Right lung (tissue), 10 donors: ENCODE measurements at places on chromosomes 2 and 18.

- DNase-seq, result no peak
Measured at GRCh38 chr2:226943862-226944620, 108.2 kb downstream of the RHBDD1 start.

DNA sequence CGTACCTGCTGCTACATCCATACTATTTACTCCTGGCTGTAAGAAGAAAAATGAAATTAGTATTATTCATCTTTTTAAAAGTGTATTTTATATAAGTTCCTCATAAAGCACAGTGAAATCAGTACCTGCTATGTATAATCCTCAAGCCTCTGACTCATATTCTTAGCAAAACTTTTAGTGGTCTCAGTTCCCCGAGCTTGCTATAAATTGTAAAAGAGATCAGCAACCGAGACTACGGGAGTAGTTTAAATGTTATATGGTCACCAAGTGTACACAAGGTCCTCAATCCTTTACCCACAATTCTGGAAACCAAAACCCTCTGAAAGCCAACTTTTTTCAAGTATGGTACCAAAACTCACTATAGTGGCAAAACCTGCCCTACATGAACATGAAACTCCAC lies 24.2 kb downstream of the PRPF40A start:
- DNase-seq, result no peak

GRCh38 chr2:180324182-180324581 lies 317.1 kb upstream of the CWC22 start:
- no peak for DNase-seq

GRCh38 chr2:39247512-39248043 lies 3.8 kb upstream of the CDKL4 start:
- DNase-seq, result no peak

DNA sequence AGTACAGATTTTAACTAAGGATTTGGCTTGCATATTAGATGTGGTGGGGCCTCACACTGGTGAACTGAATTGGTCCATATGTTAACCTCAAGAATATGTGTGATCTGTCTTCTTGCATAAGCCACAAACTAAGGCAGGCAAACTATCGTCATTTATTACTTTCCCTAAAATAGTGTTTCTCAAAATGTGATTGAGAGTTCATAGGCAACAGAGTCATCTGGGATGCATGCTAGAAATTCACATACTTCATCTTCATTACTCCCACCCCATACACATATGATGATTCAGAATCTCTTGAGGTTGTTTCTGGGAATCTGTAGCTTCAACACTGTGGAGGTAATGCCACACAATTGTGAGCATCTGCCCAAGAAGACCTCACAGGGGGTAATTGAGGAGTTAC lies 822.8 kb upstream of the CDH2 start:
- DNase-seq, result no peak

DNA sequence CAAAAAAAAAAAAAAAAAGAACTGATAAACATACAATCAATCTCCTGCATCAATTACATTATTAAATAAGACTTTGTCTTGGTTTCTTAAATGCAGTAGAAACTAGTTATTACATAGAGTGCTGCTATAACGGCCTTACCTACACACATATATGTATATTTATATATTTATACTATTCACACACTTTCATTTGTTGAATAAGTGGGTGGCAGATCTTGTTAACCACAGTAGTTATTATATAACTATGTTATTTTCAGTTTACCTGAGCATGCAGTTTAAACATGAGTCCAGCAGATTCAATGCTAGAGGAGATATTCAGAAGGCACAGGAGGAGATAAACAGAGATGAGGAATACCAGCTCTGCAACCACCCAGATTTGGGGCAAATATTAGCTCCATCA lies 81.5 kb upstream of the CD226 start:
- DNase-seq, result no peak

- DNase-seq, result no peak
Measured at GRCh38 chr2:113709022-113709421, 47.4 kb downstream of the SLC35F5 start.

DNA sequence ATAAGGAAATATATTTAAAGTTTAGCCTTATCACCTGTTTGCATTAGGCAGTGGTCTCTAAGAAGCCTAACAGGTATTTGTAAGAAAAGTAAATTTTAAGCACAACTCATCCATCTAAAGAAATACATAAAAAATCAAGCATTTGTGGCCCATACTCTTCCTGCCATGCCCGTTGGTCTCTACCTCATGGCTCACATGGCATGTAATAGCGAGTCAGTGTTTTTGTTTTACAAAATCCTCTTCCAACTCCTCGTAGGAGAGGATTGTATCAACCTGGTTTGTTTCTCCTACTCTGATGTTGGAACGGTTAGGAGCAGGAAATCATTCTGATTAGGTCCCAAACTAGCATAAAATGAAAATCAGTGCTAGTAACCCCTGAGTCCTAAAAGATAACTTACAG lies 91.8 kb downstream of the FMNL2 start:
- DNase-seq, result no peak

DNA sequence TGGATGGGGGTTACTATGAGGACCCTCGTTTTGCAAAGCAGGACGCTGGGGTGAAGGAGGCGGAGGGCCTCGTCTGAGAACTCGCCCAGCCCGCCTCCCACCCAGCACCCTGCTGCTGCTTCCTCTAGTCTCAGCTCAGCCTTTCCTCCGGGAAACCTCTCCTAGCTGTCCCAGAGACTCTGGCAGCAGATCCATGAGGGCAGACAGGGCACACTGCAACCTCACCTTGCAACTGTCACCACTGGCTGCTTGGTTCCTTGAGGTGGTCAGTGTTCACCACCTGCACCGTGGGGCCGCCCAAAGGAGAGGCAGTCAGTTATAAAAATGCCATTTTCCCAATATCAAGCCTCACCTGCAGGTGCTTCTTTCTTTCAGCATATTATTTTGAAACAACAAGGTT lies 45.6 kb downstream of the PARD6G start:
- no peak for DNase-seq

GRCh38 chr18:76881744-76882143 lies 59.4 kb downstream of the ZNF236 start:
- DNase-seq, result no peak

DNA sequence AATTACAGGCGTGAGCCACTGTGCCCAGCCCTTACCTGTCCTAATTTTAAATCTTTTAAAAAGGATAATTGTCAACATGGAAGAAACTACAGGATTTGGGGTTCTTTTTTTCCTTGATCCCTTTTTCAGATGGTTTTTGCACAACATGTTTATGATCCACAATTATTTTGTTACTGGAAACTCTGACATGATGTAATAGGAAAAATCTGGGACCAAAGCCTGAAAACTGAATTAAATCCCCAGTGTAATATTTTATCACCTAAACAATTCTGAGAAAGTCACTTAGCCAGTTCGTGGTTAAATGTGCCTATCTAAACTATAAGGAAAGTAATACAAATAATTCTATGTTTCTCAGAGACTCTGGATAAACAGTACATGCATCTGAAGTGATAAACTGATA lies 1649.7 kb downstream of the LRP1B start:
- DNase-seq, result no peak

DNA sequence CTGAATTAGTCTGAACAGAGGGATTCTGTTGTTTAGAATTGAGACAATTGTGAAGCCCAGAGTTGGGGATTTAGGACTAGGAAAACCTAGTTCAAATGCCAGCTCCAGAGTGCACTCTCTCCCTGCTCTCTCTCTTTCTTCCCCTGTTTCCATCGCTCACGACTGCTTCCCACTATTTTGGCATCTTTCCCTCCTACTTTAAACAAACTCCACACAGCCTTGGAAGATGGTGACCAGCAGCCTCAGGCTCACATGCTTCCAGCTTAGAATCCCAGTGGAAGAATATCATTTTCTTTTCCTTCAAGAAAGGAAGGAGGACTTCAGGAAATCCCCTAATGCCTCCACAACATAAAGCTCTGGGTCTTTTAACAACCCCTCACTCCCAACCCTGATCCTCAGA lies 6.1 kb upstream of the DNMT3A start:
- no peak for DNase-seq

DNA sequence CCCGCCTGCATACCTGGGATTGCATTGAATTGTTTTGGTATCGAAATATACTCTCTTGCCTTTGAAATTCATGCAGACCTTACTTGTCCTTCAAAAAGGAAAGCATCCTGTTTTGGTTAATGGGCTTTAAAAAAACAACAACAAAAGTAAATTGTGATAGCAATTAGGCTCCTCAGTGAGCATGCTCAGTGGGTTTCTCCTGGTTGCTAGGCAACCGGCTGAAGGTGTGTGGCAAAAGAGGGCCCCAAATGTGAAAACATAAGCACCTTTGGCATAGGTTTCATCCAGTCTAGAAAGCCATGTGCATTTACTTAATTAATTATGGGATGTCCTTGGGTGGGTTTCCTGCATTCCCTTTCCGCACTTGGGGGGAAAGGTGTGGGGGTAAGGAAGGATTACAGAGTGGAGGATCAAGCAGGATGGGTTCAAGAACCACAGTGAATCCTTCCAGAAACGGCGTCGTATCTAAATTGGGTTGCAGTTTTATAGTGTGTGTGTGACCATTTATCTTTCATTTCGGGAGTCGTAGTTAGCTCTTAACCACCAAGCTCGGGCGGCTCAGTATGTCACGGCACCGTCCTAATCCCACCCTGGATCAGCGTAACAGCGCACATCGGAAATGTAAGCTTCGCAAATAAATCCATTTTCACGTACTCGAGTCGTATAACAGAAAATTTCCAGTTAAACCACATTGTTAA lies 274.9 kb upstream of the TCF4 start:
- no peak for DNase-seq

DNA sequence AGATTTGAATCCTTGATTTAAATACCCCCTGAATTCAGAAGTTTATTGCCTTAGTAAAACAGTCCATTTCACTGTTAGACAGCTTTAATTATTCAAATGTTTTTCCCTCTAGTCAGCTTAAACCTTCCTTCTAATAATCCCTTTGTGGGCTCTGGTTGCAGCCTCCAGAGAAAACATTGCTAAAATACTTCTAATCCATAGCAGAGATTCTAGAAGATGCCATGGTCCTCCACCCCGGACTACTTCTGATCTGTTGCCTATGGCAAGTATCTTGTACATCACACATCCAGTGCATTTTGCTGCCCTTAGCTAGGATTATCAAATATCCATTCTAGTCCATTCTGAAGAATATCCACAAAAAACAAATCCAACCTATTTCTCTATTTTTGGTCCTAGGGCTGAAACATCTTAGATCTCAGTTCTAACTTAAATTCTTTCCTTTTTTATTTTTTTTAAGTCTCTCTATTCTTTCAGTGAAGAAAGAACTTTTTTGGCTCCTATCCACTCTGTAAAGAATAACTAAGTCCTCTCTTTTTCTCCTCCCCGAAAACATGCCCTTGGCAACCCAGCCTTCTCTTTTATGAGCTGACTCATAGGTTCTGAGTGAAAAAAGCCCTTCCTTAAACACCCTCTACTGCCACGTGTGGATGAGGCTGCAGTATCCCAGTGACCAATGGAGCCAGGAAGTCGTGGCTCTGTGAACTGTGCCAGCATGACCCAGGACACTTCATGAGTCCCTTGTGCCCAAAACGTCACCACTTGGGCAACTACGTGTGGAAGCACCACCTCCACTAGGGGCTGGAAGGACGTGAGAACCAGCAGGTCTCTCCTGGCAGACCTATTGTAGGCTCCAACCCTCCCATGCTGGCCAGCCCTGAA lies 349.8 kb downstream of the TNS1 start:
- no peak for DNase-seq

- DNase-seq, result no peak
Measured at GRCh38 chr2:160423126-160423525, 70.5 kb downstream of the RBMS1 start.

- DNase-seq, result no peak
Measured at GRCh38 chr2:11701751-11702301, 31.8 kb upstream of the NTSR2 start.

DNA sequence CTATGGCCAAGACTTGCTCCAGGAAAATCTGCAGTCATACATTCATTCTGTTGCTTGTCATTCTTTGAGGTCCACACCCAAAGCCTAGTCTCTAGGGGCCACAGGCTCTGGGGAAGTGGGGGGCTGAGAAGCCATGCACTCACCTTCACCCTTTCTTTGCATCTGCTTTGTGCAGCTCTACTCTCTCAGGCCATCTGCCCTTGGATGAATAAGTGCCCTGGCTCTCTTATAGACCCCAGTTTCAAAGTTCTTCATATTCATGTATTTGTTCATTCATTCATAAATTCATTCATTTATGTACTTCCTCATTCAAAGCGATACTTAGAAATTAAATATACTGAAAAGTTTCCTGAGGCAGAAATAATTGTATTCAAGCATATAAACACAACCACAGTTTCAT lies 130.3 kb upstream of the FAM98A start:
- no peak for DNase-seq

- no peak for DNase-seq
Measured at GRCh38 chr2:162210385-162210784, 32.9 kb downstream of the FAP start.

DNA sequence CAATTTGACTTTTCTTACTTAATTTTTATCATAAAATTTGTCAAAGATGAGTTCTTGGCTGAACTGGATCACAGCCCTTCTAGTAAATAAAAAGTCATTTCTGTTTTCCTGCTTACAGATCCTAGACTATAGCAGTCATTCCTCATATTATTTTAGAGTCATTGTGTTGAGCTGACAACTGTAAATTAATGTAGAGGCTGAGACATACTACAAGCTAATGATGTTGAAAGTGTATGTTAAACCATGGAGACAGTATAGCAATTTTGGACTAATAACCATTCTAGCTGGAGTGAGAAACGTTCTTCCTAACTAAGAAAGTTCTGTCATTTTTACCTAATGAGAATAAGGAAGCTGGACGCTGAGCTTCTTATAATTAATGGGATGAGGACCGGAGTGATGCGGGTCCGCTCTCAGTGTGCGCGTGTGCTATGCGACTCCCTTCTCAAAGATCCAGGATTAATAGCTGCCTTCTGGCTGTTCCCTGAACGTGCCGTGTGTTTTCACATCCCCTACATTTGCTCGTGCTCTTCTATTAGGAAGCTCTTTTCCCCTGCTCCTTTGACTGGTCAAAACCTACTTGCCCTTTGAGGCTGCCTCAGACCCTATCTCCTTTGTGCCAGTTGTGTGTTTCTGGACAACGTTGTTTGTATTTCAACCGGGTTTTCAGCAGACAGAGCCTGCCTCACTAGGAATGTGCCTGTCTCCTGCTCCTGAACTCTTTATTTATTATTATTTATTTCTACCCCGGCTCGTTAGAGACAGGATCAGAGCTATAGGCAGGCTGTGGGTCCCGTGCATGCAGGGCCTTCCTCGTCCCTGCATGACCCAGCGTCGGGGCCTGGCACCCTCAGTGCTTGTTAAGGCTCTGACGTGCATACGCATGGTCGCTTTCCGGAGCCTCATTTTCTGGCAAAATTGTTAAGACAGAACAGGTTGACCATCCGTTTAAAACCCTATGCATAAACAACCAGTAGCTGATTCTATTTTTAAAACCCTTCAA lies 182.6 kb downstream of the DCDC2C start:
- DNase-seq, result no peak

DNA sequence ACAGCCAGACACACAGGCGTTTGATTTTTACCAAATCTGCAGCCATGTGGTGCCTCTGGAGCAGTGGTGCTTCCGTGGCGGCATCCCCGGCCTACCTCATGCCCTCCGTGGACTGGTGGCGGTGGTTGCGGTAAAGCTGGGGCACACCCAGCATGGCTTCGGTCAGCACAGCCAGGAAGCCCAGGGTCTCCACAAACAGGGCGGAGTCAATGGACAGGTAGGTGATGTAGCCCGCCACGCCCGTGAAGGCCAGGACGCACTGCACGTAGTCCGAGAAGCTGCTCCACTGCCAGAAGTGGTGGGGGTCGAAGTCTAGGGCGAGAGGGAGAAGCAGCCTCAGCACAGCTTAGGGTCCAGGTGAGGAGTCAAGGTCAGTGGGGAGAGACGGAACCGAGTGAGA lies 32.4 kb downstream of the SLC66A2 start:
- no peak for DNase-seq

GRCh38 chr2:147639891-147640290 lies 204.9 kb upstream of the ACVR2A start:
- no peak for DNase-seq
